ENCODE measurements at places on chromosomes 13 and 19.

- no peak for DNase-seq
Observed at GRCh38 chr19:2282062-2282861, at the start of gene PEAK3. PEAK3 (minus strand) TSS chr19:2282175; CDS start chr19:2280931, 1,244 bp downstream.

- DNase-seq = no peak
Observed at GRCh38 chr13:74550039-74550438, 415.8 kb upstream of the KLF12 start.

DNA sequence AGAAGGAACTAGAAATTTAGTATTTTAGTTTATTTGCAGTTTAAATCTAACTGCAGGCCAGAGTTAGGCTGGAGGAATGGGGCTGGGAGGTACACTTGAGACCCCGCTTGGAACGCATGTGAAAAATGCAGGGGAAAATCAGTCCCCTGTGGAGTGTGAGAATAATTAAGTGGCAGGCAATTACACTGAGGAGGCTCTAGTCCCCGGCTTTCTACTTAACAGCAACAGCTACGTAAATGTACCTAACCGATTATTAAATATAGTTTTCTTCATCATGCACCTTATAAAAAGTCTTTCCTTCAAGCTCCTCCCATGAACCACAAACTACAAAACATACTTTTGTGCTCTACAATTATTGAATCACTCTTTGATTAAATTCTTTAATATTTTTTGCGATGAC lies 804 bp downstream of the ZNF708 start:
- DNase-seq = no peak

DNA sequence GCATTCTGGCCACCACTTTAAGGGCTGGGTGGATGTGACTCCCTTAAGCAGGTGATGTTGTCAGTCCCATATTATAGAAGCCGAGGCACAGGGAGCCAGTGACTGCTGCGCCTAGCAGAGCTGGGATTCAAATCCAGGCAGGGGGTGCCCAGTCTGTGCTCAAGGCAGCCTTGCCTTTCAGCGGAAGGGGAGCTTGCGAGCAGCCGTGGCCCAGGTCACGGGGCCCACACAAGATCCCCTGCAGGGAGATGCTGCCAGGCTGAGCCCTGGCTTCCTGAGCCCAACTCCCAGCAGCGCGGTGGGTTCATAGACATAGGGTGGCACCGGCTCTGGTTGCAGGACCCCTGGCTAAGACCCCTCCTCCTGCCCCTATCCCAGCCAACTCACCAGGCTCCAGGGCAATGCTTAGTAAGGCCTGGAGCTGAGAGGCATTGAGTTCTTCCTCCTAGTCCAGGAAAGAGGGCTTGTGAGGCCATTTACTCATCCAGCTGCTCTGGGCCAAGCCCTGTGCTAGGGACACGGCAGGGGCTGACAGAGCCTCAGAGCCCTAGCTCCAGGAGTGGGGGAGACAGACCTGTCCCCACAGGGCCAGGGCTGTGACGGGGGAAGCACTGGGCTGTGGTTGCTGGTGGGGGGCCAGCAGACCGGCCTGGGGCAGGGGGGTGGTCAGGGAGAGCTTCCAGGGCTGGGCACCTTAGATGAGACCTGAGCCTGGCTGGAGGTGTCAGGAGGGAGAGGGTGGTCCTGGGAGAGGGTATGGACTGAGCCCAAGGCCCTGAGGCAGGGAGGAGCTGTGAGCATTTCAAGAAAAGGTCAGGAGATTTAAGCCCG lies 9.6 kb downstream of the CAPN12 start:
- DNase-seq = no peak

DNA sequence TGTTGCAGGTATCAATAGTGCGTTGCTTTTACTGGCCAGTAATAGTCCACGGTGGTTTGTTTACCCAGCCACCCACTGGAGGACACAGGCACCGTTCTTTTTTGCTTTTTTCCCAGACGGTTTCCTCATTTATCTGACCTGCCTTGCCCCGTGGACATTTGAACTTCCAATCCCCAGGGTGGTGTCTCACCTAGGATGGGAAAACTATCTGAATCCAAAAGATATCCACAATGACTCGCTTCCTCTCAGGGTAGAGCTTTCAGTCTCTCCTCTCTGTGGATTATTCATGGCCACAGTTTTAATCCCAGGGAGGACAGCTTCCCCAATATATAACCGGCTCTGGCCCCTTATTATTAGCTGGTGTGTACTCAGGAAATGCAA lies 170.8 kb downstream of the FOXO1 start:
- no peak for DNase-seq

DNA sequence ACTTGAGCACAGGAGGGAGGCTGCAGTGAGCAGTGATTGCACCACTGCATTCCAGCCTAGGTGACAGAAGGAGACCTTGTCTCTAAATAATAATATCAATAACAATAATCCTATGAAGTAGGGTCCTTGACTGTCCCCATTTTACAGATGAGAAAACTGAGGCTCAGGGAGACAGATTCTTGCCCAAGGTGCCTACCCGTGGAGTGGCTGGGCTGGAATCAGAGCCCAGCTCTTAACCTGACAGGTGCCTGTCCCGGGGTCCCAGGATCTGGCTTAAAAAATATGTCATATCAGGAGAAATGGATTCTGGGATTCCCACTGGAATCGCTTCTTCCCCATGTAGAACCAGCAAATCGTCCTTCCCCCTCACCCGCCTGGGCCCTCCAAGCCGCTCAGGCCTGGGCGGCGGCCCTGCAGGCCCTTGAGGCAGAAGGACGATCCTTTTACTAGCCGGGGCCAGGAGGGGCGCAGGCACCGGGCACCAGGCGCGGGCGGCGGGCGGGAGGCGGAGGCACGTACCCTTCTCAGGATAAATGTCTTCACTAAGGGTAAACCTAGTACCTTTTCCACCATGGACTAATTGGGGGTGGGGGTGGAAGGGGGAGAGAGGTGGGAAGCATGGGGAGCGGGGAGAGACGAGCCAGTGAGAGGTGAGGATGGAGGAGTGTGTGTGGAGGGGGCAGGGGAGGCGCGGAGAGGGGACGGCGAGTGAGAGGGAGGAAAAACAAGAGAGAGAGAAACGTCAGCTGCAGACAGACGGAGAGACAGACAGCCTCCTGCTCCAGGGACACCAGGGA lies 60.6 kb downstream of the COLGALT1 start:
- no peak for DNase-seq

All from NCI-H1436 treated with DMSO at 0.1 percent for 48 hours (cell line).